Erythroblast (primary cell): ENCODE measurements at places on chromosomes 11 and 22.

DNA sequence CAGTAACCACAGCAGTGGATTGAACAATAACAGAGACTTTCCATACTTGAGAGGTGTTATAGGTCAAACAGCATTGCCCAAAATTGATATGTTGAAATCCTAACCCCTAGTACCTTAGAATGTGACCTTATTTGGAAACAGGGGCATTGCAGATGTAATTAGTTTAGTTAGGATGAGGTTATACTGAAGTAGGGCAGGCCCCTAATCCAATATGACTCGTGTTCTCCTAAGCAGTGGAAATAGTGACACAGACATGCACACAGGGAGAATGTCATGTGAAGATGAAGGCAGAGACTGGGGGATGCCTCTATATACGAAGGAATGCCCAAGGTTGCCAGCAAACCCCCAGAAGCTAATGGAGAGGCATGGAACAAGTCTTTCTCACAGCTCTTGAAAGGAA, 270.5 kb downstream of the TENM4 start:
- DNase-seq, result no peak

GRCh38 chr11:64745189-64745520, 1.2 kb upstream of the RASGRP2 start:
- DNase-seq, result no peak

- DNase-seq, result no peak
Observed at GRCh38 chr11:69446108-69446507, 35.4 kb upstream of the LINC01488 start.

DNA sequence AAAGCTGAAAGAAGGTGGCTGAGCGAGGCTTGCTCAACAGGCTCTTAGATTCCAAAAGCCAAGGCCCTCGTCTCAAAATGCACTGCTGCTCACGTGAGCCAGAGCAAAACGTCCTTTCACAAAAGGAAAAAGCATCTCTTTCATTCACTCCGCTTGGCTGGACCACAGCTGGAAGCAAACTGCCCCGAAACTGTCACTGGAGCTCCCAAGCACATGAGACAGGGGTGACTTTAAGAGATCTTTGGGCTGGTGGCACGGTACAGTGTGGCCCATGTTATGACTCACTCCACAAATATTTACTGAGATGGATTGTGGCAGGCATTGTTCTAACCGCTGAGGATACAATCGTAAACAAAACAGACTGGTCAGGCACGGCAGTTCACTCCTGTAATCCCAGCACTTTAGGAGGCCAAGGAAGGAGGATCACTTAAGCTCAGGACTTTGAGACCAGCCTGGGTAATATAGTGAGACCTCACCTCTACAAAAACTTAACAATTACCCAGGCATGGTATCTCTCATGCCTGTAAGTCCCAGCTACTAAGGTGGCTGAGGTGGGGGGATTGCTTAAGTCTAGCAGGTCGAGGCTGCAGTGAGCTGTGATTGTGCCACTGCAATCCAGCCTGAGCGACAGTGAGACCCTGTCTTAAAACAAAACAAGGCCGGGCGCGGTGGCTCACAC, 3.6 kb downstream of the PLA2G6 start:
- no peak for DNase-seq

- no peak for DNase-seq
Observed at GRCh38 chr11:129625930-129626329, 189.7 kb upstream of the TMEM45B start.
